T-helper 17 cell (primary cell): ENCODE measurements at places on chromosomes 7 and 10. TPM values are rescaled to one million over a fixed set of nuclear protein-coding genes. Genes with fewer than 3 reads are reported as not detected.

DNA sequence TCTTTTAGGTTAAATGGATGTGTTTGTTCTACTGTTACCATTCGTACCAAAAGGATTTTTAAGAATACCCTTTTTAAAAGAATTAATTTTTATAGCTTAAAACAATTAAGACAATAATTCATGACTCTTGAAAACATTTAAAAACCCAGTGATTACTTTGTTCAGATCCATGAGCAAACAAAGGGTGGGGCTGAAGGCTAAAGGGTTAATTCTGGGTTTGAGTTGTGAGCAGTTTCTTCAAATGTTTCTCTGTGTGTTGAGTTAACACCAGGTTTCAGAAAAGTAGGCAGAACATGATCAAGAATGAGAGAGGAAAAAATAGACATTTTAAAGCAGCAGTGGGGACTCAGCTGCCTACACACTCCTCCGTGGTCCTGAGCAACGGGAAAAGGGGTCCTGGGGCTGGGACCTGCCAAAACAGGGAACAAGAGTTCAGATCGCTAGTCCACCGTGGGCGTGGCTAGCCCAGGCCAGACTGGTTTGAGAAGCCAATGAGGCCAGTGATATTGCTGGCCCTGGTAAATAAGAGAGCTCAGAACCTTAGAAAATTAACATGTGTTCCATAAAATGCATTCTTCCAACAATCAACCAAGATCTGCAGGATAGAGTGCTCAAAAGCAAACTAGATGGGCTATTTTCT, 14.9 kb upstream of the EZH2 start:
- DNase-seq: no peak

- DNase-seq: no peak
Measured at GRCh38 chr7:30660331-30661255, 21.7 kb downstream of the CRHR2 start.

DNA sequence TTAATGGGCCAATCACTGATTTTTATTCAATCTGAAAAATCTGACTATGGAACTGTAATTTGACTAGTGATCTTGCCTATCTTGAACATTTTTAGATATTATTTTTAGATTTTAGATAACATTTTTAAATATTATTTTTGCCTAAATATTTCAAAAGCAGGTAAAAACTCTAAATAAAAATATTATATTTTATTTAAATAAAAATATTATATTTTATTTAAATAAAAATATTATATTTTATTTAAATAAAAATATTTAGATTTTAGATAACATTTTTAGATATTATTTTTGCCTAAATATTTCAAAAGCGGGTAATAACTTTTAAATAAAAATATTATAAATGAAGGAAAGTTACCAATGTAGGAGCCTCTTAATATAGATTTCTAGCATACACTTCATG, 187.8 kb downstream of the PHF14 start:
- no peak for DNase-seq

- no peak for DNase-seq
Measured at GRCh38 chr10:71083716-71083975, 128.7 kb upstream of the UNC5B start.

GRCh38 chr7:28038175-28038797, 142.3 kb downstream of the JAZF1 start:
- DNase-seq: no peak

DNA sequence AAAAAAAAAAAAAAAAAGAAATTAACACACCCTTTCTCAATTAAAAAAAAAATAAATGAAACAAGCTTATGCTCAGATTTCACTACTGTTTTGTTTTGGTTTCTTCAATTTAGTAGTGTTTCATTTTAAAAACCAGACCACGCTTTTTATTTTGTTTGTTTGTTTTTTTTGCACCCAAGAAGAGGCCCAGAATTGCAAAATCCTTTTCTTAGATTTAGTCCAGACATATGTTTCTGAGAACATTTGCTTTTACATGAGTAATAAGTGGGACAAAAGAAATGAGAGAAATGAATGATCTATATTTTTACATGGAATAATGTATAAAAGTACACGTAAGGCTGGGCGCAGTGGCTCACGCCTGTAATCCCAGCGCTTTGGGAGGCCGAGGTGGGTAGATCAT, 34.5 kb upstream of the CAMK1D start:
- no peak for DNase-seq

DNA sequence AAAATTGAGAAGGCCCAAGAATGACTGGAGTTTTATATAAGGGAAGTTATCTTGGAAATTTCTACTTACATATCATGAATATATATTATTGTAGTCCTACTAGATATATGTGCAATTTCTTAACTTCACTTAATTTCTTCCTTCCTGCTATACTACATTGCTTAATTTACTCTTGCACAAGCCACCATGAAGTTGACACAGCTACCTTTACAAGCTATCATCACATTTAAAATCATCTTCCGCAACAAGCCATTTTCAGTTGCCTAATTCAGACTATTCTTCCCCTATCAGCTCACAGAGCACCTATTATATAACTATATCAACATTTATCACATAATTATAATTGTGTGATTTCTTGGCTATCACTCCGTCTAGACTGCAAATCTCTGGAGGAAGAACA, 418.4 kb downstream of the PARD3 start:
- DNase-seq: no peak

- no peak for DNase-seq
Measured at GRCh38 chr7:115471891-115472290, 550.0 kb downstream of the MDFIC start.

The AUTS2 gene
- total RNA-seq: 89.5 TPM
